Prostate gland (tissue), 2 donors: ENCODE measurements at places on chromosomes 16 and 17. TPM values are rescaled to one million over a fixed set of nuclear protein-coding genes. Genes with fewer than 3 reads are reported as not detected.

DNA sequence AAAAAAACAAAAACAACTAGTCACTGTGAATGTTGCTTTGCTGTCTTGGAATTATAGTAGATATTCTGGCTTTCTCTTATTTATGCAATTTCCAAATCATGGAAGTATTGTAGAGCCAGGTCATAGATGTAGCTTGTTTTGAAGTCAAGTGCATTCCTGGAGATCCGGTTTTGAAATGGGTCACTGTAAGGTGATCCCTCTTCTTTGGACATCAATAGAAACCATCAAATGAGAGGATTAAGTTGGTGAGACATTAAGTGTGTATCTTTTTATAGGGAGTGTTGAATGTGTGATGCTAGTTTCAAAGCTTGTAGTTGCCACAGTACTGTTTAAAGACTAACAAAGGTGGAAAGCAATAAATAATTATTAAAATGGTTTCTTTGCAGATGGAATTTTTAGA lies 4.5 kb downstream of the PRKAR1A start:
- H3K4me1 ChIP-seq: no peaks in the 10 kb centered on the region
- H3K27ac ChIP-seq: no peak overlapping the region
- H3K4me3 ChIP-seq: no peak overlapping the region
- H3K36me3 ChIP-seq: no peaks in the 10 kb centered on the region
- no peak for DNase-seq
- H3K27me3 ChIP-seq: no peaks in the 10 kb centered on the region

- no peaks in the 10 kb centered on the region for H3K27me3 ChIP-seq
- H3K4me3 ChIP-seq: no peak overlapping the region
- no peak overlapping the region for H3K27ac ChIP-seq
- DNase-seq: no peak
- H3K36me3 ChIP-seq: no peaks in the 10 kb centered on the region
Observed at GRCh38 chr16:2825906-2826305, 4.2 kb upstream of the ZG16B start.

DNA sequence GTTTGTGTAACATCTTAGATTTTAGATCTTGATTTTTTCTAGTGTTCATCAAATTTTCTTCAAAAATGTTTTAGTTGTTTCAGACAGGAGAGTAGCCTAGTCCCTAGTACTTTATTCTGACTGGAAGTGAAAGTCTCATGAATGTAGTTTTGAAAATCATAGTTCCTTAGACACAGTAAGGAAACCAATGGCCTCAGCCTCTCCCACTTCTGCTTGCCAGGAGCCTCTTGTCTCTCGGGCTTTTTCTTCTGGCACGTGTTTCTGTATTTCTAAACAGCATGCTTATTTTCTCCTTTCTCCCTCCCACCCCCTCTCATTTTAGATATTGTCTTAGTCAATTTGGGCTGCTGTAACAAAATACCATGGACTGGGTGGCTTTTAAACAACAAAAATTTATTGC lies 9.8 kb downstream of the SLFN5 start:
- H3K4me1 ChIP-seq: peaks cover 1% of the 10 kb centered on the region
- no peak overlapping the region for H3K4me3 ChIP-seq
- H3K27me3 ChIP-seq: no peaks in the 10 kb centered on the region
- H3K27ac ChIP-seq: no peak overlapping the region
- DNase-seq: no peak
- H3K36me3 ChIP-seq: no peaks in the 10 kb centered on the region

GRCh38 chr17:67413388-67413787 lies 36.3 kb downstream of the PITPNC1 start:
- no peak for DNase-seq
- H3K4me3 ChIP-seq: no peak overlapping the region
- H3K36me3 ChIP-seq: no peaks in the 10 kb centered on the region
- H3K27ac ChIP-seq: no peak overlapping the region

GRCh38 chr16:19382084-19382801 lies 35.4 kb upstream of the TMC5 start:
- no peak overlapping the region for H3K27ac ChIP-seq
- H3K27me3 ChIP-seq: no peaks in the 10 kb centered on the region
- DNase-seq: peak; percentile 17
- H3K4me1 ChIP-seq: peaks cover 12% of the 10 kb centered on the region

DNA sequence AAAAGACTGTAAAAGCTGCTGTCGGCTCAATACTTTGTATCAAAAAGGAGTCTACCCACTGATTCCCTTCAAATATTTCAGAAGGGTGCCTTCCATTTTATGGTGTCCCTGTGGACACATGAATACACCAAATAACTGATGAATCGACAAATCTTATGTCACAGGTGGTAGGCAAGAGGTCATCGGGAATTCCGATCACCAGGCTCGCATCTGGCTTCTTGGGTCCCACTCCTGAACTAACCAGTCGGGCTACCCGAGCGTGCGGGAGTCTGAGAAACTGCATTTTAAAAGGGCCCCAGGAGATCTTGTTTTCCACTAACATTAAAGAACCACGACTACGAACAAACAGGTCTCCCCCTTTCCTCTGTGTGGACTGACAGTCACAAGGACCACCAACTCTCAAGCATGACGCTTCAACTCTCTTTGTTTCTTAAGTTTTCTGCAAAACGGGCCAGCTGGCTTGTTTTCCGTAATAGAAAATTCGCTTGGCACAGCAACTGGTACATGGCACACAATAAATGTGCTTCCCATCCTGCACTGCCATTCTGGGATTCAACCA lies 873 bp downstream of the PSME3IP1 start:
- no peaks in the 10 kb centered on the region for H3K36me3 ChIP-seq
- H3K27ac ChIP-seq: peak overlapping the region; percentile 87

DNA sequence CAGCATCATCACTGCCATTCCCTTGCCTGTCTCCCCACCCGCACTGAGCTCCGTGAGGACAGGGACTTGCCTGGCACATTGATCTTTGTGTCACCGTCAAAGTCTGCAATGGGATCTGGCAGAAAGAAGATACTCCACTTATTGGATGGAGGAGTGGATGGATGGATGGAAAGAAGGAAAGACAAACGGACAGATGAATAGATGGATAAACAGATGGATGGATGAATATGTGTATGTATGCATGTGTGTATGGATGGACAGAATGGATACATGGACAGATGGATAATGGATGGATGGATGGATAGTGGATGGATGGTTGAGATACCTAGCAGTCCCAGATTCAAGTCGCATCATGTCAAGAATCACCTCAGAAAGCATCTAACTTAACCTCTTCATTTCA lies 99.9 kb downstream of the SDK2 start:
- no peaks in the 10 kb centered on the region for H3K4me1 ChIP-seq
- DNase-seq: no peak
- no peak overlapping the region for H3K27ac ChIP-seq
- no peak overlapping the region for H3K4me3 ChIP-seq
- no peaks in the 10 kb centered on the region for H3K27me3 ChIP-seq
- no peaks in the 10 kb centered on the region for H3K36me3 ChIP-seq

DNA sequence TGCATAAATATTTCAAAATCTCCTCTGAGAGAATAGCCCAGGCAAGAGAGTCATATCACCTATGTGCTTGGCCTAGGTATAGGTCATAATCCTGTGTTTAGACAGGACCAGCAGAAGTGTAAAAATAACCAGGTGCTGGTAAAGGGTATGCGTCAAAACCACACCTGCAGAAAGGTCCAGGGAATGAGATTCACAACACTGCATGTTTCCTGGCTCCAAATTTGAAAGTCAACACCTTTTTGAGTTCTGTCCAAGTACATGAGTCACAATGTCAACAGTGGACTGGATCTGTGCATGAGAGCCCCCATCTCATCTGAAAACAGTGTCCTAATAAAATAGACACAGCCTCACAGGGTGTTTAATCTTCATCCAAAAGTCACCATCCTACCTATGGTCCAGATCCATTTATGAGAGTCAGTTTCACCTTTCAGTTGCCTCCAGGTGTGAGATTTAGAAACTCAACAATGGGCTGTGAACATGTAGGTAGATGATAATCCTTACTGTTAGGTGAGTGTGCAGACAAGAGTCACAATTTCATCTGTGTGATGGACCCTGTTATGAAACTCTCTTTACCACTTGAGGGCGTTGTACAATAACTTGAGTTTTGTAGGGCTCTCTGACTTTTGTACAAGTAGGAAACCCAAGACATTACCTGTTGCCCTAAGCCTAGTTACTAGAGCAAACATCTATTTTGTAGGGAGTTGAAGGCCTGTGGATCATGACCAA lies 2100.7 kb downstream of the TP53TG3F start:
- H3K36me3 ChIP-seq: no peaks in the 10 kb centered on the region
- H3K27ac ChIP-seq: no peak overlapping the region
- H3K4me1 ChIP-seq: no peaks in the 10 kb centered on the region
- no peaks in the 10 kb centered on the region for H3K27me3 ChIP-seq
- DNase-seq: no peak
- no peak overlapping the region for H3K4me3 ChIP-seq

DNA sequence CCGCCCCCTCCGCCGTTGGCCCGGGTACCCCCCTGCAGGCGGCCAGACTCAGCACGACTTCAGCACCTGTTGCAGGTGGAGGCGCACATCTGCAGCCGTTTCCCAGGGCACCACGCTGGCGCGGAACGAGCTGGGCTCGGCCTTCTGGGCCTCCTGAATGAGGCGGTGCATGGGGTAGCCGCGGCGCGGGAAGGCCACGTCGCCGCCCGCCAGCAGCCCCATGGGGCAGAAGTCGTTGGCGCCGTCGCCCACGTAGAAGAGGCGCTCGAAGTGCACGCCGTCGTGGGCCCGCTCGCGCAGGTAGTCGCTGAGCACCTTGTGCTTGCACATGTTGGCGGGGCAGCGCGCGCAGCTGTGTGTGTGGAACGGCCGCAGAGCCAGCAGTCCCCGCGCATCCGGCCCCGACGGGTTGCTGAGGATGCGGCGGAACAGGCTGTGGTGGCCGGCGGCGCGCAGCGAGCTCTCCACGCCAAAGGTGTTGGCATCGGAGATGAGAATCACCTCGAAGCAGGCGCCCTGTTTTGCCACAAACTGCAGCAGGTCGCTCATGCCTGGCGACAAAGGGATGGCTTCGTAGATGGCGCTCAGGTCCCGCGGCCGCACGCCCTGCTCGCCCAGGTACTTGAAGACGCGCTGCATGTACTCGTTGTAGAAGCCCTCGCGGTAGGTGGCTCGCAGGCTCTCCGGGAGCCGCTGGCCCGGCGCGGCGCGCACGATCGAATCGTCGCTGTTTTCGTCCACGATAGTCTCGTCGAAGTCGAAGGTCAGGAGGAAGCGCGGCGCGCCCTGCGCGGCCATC lies 6.2 kb downstream of the PHOSPHO1 start:
- H3K4me3 ChIP-seq: no peak overlapping the region
- H3K36me3 ChIP-seq: no peaks in the 10 kb centered on the region
- no peaks in the 10 kb centered on the region for H3K4me1 ChIP-seq
- DNase-seq: peak; percentile 10
- peaks cover 2% of the 10 kb centered on the region for H3K27me3 ChIP-seq

GRCh38 chr16:8109510-8110369 lies 480.6 kb downstream of the TMEM114 start:
- H3K4me3 ChIP-seq: no peak overlapping the region
- no peaks in the 10 kb centered on the region for H3K4me1 ChIP-seq
- no peaks in the 10 kb centered on the region for H3K27me3 ChIP-seq
- no peaks in the 10 kb centered on the region for H3K36me3 ChIP-seq
- no peak for DNase-seq
- H3K27ac ChIP-seq: no peak overlapping the region

GRCh38 chr17:76566988-76567431 lies 18.6 kb downstream of the ST6GALNAC2 start:
- no peak for DNase-seq
- H3K4me3 ChIP-seq: no peak overlapping the region
- no peaks in the 10 kb centered on the region for H3K4me1 ChIP-seq
- no peaks in the 10 kb centered on the region for H3K27me3 ChIP-seq
- no peaks in the 10 kb centered on the region for H3K36me3 ChIP-seq
- H3K27ac ChIP-seq: no peak overlapping the region

GRCh38 chr16:1525871-1526607 lies 7.4 kb upstream of the TMEM204 start:
- no peak overlapping the region for H3K4me3 ChIP-seq
- H3K36me3 ChIP-seq: peaks cover 7% of the 10 kb centered on the region
- no peak overlapping the region for H3K27ac ChIP-seq

DNA sequence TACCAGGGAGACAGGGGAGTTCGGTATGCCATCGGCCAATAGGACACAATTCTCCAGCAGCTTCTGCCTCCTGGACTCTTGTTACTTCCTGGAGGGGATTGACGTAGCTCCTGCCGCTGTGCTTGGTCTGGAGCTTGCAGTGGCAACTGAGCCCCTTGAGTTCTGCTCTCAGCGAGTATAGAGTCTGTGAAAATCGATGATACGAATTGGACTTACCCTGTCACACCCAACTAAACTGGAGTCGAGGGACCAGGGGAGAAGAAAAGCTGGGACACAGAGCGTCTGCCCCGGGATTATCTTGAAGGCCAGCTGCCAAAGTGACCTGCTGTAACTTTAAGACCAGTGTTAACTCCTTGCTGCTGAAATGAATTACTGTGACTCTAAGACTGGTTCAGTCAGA lies 22.2 kb downstream of the SEC14L1 start:
- no peak for DNase-seq
- H3K27ac ChIP-seq: no peak overlapping the region
- peaks cover 3% of the 10 kb centered on the region for H3K4me1 ChIP-seq
- no peaks in the 10 kb centered on the region for H3K36me3 ChIP-seq
- no peaks in the 10 kb centered on the region for H3K27me3 ChIP-seq
- no peak overlapping the region for H3K4me3 ChIP-seq

DNA sequence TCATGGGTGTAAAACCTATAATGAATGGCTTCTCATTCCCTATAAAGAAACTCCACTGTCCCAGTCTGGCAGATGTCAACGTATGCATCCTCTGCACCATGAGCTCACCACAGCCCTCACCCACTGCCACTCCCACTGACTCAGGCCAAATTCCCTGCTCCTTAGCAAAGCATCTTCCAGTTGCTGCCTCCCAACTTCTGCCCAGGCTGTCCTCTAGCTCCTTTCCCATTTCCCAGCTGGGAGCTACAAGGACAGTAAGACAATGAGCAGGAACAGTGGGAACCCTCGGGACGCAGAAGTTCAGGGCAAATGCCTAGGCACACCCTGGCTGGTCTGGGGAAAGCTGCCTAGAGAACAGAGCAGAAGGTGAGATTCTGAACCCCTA lies 9.1 kb upstream of the THAP11 start:
- DNase-seq: no peak
- no peaks in the 10 kb centered on the region for H3K27me3 ChIP-seq
- H3K4me1 ChIP-seq: peaks cover 4% of the 10 kb centered on the region
- peak overlapping the region; percentile 41 for H3K27ac ChIP-seq

Gene KRTAP9-4
- not detected for total RNA-seq

Gene PDILT
- total RNA-seq: 0.87 TPM

Gene MMP2
- total RNA-seq: 175 TPM

Gene KRT36
- total RNA-seq: not detected

Gene FOXO3B
- total RNA-seq: 11.3 TPM

Gene MYLK3
- total RNA-seq: 1.5 TPM

Gene TNFSF13
- total RNA-seq: 21.1 TPM

Gene TBX2
- total RNA-seq: 34.1 TPM

Gene ITGB3
- total RNA-seq: 3.4 TPM

Gene ATXN2L
- total RNA-seq: 83.4 TPM

Gene PMP22
- 22.5 TPM for total RNA-seq

Gene TPSAB1
- 33.6 TPM for total RNA-seq

Gene SLC43A2
- total RNA-seq: 11.8 TPM

Gene CCDC154
- total RNA-seq: not detected
